ENCODE measurements at places on chromosomes 1 and 21. TPM values are rescaled to one million over a fixed set of nuclear protein-coding genes. Genes with fewer than 3 reads are reported as not detected.

GRCh38 chr1:158485455-158485854, 13.4 kb downstream of the OR10R2 start:
- H3K4me3 ChIP-seq = no peak overlapping the region
- no peak overlapping the region for H3K27ac ChIP-seq
- H3K27me3 ChIP-seq = no peaks in the 10 kb centered on the region
- no peak for DNase-seq
- H3K36me3 ChIP-seq = no peaks in the 10 kb centered on the region

DNA sequence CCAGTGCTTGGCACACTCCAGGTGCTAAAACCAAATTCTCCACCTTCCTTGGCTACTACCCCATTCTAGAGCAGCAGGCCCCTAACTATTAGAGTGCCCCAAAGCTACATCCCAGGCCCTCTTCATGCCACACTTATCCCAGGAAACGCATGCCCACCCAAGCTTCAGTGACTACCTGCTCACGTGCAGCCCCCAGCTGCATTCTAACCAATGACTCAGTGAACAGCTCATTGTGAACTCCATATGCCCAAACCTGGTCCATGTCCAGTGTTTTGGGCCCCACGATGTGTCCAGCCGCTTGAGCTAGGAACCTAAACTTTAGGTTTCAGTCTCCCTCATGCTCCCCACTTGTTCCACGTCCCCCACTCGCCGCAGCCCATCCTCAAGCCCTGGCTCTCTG, 41.5 kb downstream of the NKAIN1 start:
- H3K27me3 ChIP-seq = no peaks in the 10 kb centered on the region
- 0 out of 2 replicates have a peak overlapping the region, but pooled peaks have one; percentile 20 for H3K27ac ChIP-seq
- H3K4me1 ChIP-seq = peaks cover 22% of the 10 kb centered on the region

ID3 gene
- total RNA-seq = 168 TPM

- no peak overlapping the region for H3K4me3 ChIP-seq
- no peaks in the 10 kb centered on the region for H3K27me3 ChIP-seq
- H3K36me3 ChIP-seq = no peaks in the 10 kb centered on the region
- no peak for DNase-seq
- no peak overlapping the region for H3K27ac ChIP-seq
- H3K4me1 ChIP-seq = peaks cover 21% of the 10 kb centered on the region
These were observed 67.1 kb downstream of the DDR2 start for GRCh38 chr1:162699366-162699765.

PAPPA2 gene
- 0.27 TPM for total RNA-seq

GRCh38 chr1:56881417-56881816, 26.8 kb downstream of the C8A start:
- H3K27me3 ChIP-seq = peaks cover 1% of the 10 kb centered on the region
- H3K36me3 ChIP-seq = no peaks in the 10 kb centered on the region
- H3K27ac ChIP-seq = no peak overlapping the region

OR2G6 gene
- not detected for total RNA-seq

- H3K4me1 ChIP-seq = peaks cover 34% of the 10 kb centered on the region
- no peaks in the 10 kb centered on the region for H3K27me3 ChIP-seq
- H3K4me3 ChIP-seq = no peak overlapping the region
- peaks cover 14% of the 10 kb centered on the region for H3K36me3 ChIP-seq
These were observed 19.5 kb upstream of the NCMAP start for GRCh38 chr1:24536391-24536840.

DNA sequence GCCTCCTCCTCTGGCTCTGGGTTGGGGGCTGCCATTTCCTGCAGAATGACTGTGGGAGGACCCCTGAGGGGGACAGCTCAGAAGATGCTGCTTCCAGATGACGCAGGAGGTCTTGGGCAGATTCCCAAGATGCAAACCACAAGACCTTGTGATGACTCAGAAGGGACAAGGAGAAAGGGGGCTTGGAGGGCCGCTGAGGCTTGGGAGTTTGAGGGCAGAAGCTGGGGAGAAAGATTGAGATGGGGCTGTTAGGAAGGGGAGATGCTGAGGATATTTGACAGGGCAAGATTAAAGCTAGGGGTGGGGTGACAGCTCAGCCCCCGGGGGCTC, 7.5 kb downstream of the PTPRU start:
- peaks cover 12% of the 10 kb centered on the region for H3K27me3 ChIP-seq
- H3K36me3 ChIP-seq = no peaks in the 10 kb centered on the region
- no peak overlapping the region for H3K4me3 ChIP-seq
- peaks cover 40% of the 10 kb centered on the region for H3K4me1 ChIP-seq

- peaks cover 86% of the 10 kb centered on the region for H3K4me1 ChIP-seq
- H3K4me3 ChIP-seq = no peak overlapping the region
- H3K27ac ChIP-seq = no peak overlapping the region
- DNase-seq = no peak
- no peaks in the 10 kb centered on the region for H3K27me3 ChIP-seq
These were observed 153.1 kb downstream of the ST6GALNAC3 start for GRCh38 chr1:76227621-76228020.

DNA sequence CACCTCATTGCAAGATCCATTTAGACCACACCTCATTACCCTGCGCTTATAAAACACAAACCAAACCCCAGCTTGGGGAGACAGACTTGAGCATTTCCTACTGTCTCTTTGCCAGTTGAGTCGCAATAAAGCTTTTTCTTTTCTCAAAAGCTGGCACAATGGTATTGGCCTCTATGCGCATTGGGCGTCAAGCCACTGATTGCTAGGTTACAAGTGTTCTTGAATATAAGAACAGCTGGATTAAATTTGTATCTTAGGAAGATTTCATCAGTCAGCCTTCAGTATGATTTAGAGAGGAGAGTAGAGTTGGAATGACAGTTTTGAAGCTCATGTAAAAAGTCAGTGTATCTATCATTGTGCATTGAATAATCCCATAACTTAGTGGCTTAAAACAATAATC, 84.9 kb upstream of the RAB4A start:
- DNase-seq = no peak
- H3K27me3 ChIP-seq = no peaks in the 10 kb centered on the region
- no peak overlapping the region for H3K4me3 ChIP-seq
- peaks cover 23% of the 10 kb centered on the region for H3K4me1 ChIP-seq
- H3K27ac ChIP-seq = no peak overlapping the region

DNA sequence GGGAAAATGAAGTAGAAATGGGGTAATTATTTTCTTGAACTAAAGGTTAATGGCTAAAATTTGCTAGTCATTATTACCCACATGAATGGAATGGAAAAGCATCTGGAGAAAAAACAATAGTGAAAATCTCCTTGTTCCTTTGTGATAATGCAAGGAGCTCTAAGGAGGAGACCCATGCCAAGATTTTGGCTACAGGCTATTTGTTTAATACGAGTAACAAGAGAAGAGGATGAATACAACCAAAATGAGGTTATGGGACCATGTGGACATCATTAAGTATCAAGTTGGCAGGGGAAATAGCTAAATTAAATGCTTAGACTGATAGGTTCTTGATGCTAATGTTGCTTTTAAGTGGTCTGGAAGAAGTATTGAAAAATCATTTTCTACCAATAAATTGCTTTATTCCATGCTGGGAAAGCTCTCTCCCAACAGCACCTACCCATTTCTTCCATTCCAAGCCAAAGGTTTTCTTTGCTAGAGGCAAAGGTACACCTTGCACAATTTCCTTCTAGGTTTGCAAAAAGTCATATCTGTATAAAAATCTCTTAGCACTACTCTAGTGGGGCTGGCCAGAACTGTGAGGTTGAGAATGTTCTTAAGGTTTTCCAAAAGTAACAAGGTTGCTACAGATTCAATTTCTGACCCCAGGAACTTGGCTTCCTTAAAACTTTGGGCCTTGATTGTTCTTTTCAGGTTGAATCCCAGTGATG, 100.2 kb downstream of the SMYD2 start:
- no peak overlapping the region for H3K4me3 ChIP-seq
- peak overlapping the region; percentile 87 for H3K27ac ChIP-seq
- DNase-seq = no peak
- no peaks in the 10 kb centered on the region for H3K27me3 ChIP-seq
- H3K36me3 ChIP-seq = peaks cover 40% of the 10 kb centered on the region
- H3K4me1 ChIP-seq = peaks cover 28% of the 10 kb centered on the region

DNA sequence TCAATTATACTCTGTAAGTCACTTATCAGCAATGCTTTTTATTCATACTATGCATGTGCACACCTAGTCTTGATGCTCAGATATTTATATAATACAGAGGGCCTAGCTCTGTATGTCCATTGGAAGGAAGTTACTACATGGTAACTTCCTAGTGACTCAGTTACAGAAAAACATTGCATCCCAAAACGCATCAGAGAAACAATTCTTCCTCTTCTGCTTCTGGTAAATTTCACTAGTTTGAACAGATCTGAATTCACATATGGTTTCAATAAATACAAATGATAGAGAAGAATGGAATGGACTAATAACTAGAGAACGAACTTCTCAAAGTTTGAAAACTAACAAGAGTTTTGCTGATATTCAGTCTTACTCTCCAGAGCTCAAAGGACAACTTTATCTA, 811.3 kb upstream of the ADGRL2 start:
- DNase-seq = no peak
- no peak overlapping the region for H3K4me3 ChIP-seq
- no peak overlapping the region for H3K27ac ChIP-seq
- no peaks in the 10 kb centered on the region for H3K27me3 ChIP-seq
- H3K4me1 ChIP-seq = peaks cover 26% of the 10 kb centered on the region

DNA sequence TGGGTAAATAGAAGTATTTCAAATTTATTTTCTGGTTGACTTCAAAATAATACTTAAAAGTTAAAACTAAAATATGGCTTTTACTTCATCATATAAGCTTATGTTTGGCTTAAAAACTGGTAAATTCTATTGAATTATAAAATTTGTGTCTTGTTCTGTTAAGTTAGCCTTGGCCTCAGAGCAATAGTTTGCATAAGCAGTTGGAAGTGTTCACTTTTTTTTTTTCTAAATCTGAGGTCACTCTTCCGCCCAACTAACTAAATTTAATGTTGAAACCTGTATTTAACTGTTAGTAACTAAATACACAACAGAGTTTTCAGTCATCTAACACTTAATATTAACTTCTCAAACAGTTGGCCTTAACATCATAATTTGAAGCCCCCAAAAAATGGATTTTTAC, 871.7 kb upstream of the ADAMTS5 start:
- H3K27ac ChIP-seq = no peak overlapping the region
- H3K36me3 ChIP-seq = no peaks in the 10 kb centered on the region
- no peak for DNase-seq
- H3K27me3 ChIP-seq = no peaks in the 10 kb centered on the region
- no peak overlapping the region for H3K4me3 ChIP-seq
- no peaks in the 10 kb centered on the region for H3K4me1 ChIP-seq

DNA sequence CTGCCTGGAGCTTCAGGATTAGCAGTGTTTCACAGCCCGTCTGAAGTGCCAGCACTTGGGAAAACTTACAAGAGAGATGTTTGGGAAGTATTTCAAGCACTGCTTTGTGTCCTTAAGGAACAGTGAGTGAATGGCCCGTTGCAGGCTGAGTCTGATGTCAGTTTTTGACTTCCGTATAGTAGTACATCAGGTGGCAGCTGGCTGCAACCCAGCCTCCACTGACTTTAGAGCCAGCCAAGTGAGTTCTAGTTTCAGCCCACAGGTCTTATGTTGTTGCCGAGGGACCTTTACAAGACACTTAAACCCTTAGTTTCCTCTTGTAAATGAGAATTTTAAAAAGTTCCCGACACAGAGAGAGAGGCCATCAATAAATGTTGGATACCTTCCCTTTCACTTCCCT, 35.0 kb downstream of the UCK2 start:
- H3K4me3 ChIP-seq = no peak overlapping the region
- peak overlapping the region; percentile 27 for H3K27ac ChIP-seq
- no peaks in the 10 kb centered on the region for H3K27me3 ChIP-seq
- H3K4me1 ChIP-seq = peaks cover 66% of the 10 kb centered on the region
- no peak for DNase-seq

ADAMTS5 gene
- total RNA-seq = 0.64 TPM

SH2D1B gene
- total RNA-seq = not detected

KRTAP7-1 gene
- total RNA-seq = not detected

GRCh38 chr1:59543211-59543668, 246.3 kb downstream of the FGGY start:
- H3K27ac ChIP-seq = no peak overlapping the region
- no peaks in the 10 kb centered on the region for H3K36me3 ChIP-seq
- H3K27me3 ChIP-seq = no peaks in the 10 kb centered on the region
- no peak overlapping the region for H3K4me3 ChIP-seq

ZSCAN20 gene
- 3.7 TPM for total RNA-seq

DNA sequence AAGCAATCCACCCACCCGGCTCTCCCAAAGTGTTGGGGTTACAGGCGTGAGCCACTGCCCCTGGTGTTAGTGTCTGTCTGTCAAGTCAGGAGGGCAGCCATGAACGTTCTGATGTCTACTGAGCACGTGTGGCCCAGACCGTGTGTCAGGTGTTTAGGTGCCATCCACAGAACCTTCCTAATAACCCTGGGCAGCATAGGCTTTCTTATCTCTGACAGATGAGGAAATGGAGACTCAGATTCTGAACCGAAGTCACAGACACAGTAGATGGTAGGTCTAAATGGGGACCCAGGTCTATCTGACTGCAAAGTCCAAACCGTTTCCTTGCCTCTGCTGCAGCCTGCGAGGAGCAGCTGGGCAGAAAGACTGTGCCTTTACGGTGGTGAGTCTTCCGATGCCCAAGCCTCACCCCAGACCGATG, 622 bp upstream of the IL6R start:
- no peak for DNase-seq
- H3K4me3 ChIP-seq = peak overlapping the region; percentile 69
- peaks cover 49% of the 10 kb centered on the region for H3K27me3 ChIP-seq
- H3K4me1 ChIP-seq = peaks cover 28% of the 10 kb centered on the region
- no peaks in the 10 kb centered on the region for H3K36me3 ChIP-seq

DNA sequence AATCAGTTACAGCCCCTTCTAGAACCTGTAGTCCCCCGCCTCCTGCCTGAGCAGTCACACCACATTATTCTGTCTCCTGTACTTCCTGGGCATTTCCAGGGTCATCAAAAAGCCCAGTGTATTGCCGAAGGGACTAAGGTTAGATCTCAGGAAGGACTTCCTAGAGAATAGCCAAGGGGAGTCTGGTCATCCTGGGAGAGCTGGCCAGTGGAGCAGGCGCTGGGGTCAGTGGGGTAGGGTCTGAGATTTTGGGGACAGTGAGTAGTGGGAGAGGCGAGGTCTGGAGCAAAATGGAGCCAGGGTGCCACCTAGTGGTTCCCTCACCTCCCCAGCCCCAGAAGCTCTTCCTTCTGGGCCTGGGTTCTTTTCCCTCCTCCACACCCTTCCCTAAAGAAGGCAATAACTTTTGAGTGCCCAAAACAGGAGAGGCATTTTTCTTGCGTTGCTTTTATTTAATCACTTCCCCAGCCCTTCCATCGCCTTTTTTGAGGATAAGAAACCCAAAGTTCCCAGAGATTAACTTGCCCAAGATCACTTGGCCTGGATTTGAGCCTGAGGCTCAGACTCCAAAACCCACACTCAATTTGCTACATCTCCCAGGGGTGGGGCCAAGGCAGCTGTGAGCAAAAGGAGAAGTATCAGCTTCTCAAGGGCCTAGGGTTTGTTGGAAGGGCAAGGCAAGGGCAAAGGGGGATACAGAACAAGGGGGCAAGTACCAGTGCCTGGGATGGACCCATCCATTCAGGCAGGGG, 7.3 kb upstream of the PMVK start:
- DNase-seq = peak; percentile 68
- H3K27ac ChIP-seq = peak overlapping the region; percentile 82
- no peaks in the 10 kb centered on the region for H3K36me3 ChIP-seq

- DNase-seq = no peak
- no peaks in the 10 kb centered on the region for H3K36me3 ChIP-seq
- no peak overlapping the region for H3K4me3 ChIP-seq
- H3K4me1 ChIP-seq = peaks cover 8% of the 10 kb centered on the region
- H3K27me3 ChIP-seq = no peaks in the 10 kb centered on the region
These were observed 307.3 kb upstream of the DUSP10 start for GRCh38 chr1:222049176-222049575.

- no peak for DNase-seq
- H3K36me3 ChIP-seq = peaks cover 25% of the 10 kb centered on the region
These were observed 2.9 kb downstream of the PGBD5 start for GRCh38 chr1:230423261-230423660.

TXNIP gene
- 76.8 TPM for total RNA-seq

- no peak overlapping the region for H3K4me3 ChIP-seq
- no peaks in the 10 kb centered on the region for H3K36me3 ChIP-seq
- no peak overlapping the region for H3K27ac ChIP-seq
- no peaks in the 10 kb centered on the region for H3K27me3 ChIP-seq
These were observed 15.2 kb downstream of the H6PD start for GRCh38 chr1:9249534-9250410.
